ENCODE measurements at places on chromosomes 13 and 19.

GRCh38 chr13:29956853-29957252 lies 106.4 kb upstream of the UBL3 start:
- no peak for DNase-seq

GRCh38 chr13:112657850-112658445 lies 31.9 kb upstream of the ATP11A start:
- no peak for DNase-seq

DNA sequence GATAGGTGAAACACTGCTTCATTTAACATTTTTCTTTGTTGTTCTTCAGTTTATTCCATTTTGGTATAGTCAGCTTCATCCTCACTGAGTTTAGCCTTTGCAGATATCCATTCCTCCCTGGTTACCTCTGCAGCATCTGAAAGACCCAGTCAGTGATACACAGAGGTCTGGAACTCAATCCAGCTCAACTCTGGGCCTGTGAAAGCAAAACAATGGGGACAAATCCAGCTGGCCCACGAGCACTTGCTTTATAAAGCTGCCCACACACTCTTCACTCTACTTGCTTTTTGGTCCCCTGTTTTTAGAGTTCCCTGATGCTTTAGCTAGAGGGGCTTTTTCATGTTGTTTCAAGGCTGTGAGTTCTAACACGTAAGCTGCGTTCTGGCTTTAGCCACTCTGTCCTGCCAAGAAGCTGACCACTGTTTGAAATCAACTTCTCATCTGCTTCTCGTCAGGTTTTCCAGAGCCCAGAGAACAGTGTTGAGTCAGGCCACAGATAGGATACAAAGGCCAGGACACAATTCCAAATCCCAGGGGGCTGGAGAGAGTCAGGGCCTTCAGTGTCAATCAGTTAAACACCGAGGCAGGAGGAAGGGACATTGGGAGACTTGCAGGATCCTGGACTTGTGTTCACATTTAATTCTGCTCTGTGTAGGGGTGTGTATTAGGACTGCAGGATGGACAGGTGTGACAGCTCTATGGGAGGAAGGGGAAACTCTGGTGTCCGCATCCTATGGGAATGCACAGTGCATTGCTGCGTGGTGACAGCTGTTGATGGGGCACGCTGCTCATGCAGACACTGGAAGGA lies 83.5 kb upstream of the RNF113B start:
- DNase-seq: no peak

GRCh38 chr19:19627621-19628500 lies at the start of gene LPAR2:
Gene LPAR2 (minus strand): TSS chr19:19628220. CDS start chr19:19627275, 945 bp downstream.
- peak; percentile 83 for DNase-seq

DNA sequence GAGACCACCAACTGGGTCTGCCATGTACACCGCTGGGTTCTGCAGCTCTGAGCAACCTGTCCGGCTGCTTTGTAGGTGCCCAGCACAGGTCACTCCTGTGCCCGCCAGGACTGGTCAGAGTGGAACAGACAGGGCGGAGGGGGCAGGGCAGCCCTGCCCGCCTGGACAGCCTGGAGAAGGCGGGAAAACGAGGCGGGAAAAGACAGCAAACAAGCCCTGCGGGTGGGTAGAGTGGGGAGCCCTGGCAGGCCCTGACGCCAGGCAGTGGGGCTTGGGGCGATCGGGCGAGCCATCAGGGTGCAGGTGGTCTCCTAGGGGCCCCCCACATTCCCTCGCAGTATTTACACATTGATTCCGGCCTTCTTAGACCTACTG lies 533 bp upstream of the UHRF1 start:
- DNase-seq: no peak

DNA sequence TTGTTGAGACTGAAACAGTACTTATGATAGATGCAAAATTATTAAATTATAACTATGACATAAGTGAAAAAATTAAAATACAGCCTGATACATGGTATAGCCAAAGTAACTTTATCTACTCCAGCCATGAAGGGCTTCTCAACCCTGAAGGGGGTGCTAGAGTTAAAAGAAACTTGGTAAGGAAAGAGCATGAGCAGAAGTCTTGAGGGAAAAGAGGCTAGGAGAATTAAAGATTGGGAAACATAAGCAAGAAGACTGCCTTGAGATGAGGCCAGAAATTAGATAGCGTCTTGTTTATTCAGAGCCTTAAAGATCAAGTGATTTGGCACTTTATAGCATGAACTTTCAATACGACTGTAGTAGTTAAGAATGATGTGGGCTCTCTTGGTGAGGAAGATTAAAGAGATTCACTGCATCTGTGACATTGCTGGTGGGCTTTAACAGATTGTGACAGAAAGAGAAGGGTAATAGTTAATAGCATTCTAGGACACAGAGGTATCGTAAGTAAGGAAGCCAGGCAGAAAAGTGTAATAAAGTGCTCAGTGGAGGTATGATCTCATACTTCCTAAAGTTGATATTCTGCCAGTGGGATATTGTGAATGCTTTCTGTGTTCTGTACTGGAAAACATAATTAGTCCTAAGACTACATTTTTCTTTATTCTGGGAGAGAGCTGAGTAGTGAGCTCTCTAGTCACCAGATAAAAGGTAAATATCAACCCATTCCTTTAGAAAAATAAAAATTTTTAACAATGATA lies 385.4 kb upstream of the PRR20A start:
- DNase-seq: no peak

GRCh38 chr13:32252812-32253438 lies 62.2 kb downstream of the ZAR1L start:
- DNase-seq: no peak

GRCh38 chr13:27636589-27637288 lies 15.0 kb downstream of the POLR1D start:
- DNase-seq: no peak

GRCh38 chr19:4326837-4327251 lies 11.8 kb downstream of the STAP2 start:
- DNase-seq: no peak

DNA sequence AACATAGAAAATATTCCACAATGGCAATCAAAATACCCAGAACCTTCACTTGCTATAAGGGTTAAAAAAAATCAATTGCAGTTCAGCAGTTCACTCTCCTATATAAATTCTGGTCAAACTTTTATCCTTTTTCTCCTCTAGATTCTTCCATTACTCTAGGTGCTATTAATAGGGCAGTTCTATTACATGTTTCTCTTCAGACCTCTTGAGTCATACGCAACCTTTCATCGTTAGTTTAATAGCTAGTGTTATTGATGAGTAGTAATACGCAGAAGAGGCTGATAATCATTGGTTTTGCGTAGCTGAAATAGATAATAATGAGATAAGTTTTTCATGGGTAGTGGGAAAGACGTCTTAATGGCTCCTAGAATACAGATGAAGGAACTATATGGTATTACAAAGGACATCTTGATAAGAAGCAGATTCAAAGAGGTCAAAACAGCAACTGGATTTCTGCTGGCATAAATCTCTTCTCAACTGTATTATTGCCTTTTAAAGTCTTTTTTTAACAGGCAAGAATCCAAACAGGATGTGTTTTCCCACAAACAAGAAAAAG lies 118.3 kb upstream of the STARD13 start:
- no peak for DNase-seq

DNA sequence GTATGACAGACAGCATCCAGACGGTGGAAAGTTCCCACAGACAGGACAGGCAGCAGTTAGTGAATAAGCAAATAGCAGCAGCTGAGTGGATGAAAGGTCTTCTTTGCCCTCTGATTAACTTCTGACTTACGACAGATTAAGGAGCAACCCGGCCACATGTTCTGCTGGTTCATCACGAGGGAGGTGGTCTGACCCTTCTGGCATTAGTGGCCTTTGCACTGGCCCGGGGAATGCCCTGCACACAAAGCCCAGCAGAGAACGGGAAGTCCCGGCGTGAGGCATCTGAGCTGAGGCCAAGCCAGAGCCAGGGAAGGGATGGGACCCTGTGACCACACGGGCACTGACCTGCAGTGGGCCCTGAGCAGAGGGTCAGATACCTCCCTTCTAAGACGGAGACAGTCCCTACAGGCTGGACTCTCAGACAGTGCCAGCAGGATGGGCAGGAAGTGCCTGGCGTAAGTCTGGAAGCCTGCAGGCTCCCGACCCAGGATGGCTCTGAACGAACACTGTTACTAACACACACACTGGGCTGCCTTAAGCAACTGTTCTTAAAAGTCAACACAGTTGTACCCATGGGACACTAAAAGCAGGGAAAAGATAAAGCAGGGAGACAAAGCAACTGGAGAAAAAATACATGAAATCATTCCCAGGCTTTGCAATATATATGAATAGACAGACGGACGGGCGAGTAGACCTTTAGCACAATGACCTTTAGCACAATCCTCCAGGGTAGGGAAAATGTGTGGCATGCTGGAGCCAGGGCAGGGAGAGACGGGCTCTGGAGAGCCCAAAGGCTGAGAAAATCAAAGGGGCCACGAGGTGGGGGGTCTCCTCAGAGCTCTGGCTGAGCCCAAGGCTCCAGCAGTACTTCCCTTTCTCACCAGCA lies 6.3 kb downstream of the C19orf12 start:
- peak; percentile 47 for DNase-seq

- no peak for DNase-seq
Observed at GRCh38 chr19:55700813-55701212, 25.8 kb downstream of the EPN1 start.

DNA sequence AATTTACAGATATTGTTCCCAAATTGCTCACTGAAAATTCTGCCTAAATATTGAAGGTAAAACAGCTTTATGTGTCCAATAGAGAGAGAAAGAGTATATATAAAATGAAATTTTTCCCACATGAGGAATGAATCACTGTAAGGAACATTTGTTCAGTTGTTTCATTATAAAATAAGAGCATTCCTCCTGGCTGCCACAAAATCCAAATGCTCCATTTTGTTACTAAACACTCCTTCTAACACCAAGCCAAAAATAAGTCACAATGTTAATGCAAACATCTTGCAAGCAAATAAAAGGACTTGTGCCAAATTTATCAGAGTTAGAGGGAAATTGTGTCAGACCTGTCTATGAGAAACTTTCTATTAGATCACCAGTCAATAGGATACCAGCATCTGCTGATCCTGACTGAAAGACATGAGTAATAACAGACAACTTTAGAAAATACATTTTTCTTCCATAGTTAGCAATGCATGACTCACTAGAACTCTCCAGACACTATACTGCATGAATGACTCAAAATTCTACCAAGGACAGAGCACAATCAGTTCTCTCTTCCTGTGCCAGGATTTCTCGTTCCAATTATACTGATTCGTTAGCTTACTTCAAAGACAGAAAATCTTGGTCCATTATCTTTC lies 83.5 kb upstream of the FNDC3A start:
- no peak for DNase-seq

DNA sequence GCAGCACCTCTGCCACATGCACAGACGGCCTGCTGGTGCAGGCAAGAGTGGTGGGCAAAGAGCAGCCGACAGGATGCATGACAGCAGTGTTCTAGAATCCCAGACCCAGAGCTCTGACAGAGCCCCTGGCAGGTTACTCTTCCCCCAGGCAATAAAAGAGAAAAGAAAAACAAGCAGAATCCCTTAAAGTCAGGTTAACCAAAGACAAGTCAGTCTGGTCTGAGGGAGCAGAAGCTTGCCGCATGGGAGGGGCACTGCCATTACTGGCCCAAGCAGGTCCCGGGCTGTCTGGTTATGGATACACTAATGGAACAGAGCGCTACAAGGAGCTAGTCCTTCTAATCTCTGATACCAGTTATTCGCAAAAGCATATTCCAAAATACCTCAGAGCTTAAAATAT lies 36.1 kb upstream of the DOCK9 start:
- DNase-seq: no peak

GRCh38 chr13:99415851-99416331 lies 85.4 kb upstream of the TM9SF2 start:
- no peak for DNase-seq

DNA sequence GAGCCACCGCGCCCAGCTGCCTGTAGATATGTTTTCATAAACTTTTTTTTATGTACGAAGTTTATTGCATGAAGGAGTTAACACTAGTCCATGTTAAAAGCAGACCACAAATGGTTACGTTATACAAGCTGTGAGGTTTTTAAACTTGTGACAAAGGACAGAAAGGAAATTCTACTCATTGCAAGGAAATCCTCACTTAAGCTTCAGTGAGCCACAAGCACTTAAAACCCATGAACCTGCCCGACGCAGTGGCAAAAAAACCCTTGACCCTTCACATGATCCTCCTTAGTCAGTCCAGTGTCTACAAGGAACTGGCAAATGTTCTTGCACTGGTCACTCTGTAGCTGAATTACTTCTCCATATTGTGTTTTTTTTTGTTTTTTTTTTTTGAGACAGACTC lies 4.2 kb downstream of the MPND start:
- DNase-seq: no peak

GRCh38 chr19:30887042-30887441 lies 462.2 kb downstream of the TSHZ3 start:
- no peak for DNase-seq

- DNase-seq: no peak
Observed at GRCh38 chr19:58366585-58367430, 4.3 kb upstream of the ZNF497 start.

GRCh38 chr13:80126389-80127068 lies 214.4 kb downstream of the SPRY2 start:
- DNase-seq: no peak

GRCh38 chr13:113329656-113330312 lies 32.7 kb downstream of the LAMP1 start:
- no peak for DNase-seq

- no peak for DNase-seq
Observed at GRCh38 chr13:114198556-114198955, 19.5 kb downstream of the CFAP97D2 start.

- DNase-seq: peak; percentile 60
Observed at GRCh38 chr19:46513461-46514236, 18.0 kb upstream of the PNMA8B start.

DNA sequence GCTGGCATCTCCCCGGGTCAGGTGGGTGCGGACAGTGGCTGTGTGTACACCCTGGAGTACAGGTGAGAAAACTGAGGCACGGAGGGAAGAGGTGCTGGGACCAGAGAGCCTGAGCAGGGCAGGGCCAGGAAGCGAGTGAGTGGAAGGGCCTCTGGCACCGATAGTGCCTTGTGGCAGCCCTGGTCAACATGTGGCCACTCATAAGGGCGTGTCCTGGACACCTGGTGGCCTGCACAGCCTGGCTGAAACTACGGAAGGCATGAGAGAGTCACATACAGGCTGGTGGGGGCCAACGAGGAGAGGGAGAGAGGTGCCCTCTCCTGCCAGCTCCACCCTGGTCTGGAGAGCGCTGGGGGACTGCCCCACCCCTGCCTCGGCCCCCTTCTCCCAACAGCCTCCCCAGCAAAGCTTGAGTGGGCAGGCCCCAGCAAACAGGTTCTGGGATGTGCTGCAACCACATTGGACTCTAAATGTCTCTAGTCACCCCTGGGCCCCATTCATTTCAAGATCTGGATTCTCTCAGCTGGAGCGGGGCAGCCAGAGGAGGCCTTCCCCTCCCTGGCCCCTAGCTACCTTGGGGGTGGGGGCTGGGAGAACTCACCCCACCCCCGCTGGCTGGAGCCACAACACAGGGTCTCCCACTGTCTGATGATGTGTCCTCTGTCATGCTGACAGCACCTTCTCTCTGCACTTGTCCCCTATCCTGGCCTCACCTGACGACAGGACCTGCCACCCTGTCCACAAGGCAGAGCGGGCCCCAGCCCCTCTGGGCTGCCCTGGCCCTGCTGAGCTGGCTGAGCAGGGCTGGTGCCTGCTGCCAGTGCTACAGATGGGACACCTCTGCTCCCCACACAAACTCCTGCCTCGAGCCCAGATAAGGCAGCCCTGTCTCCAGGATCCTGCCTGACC lies 5.8 kb downstream of the CBARP start:
- no peak for DNase-seq

Data from mucosa of descending colon (tissue), 3 donors.